ENCODE measurements at places on chromosomes 16 and 17.

- no peak for DNase-seq
These were observed 90.9 kb upstream of the PLCG2 start for GRCh38 chr16:81688182-81688581.

DNA sequence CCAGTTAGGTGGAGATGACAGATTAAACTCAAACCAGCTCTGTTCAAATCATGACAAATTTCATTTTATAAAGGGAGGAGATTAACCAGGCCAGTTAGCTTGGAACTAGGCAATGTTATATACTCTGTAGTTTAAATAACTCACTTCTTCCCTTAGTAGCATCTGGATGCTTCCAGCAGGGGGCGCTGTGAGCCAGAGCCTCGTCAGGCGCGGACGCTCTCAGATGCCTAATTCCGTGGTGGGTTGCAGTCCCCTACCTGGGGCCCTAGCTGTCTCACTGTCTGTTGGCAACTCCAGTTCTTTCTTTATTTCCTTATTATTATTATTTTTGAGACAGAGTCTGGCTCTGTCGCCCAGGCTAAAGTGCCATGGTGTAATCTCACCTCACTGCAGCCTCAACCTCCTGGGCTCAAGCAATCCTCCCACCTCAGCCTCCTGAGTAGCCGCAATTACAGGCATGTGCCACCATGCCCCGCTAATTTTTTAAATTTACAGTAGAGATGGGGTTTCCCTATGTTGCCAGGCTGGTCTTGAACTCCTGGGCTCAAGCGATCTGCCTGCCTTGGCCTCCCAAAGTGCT, 17.3 kb upstream of the WFDC1 start:
- DNase-seq, result peak; percentile 37

- DNase-seq, result no peak
These were observed 45.1 kb upstream of the ZC3H18 start for GRCh38 chr16:88524973-88525662.

- DNase-seq, result no peak
These were observed 183.0 kb downstream of the RAB11FIP4 start for GRCh38 chr17:31574458-31574857.

DNA sequence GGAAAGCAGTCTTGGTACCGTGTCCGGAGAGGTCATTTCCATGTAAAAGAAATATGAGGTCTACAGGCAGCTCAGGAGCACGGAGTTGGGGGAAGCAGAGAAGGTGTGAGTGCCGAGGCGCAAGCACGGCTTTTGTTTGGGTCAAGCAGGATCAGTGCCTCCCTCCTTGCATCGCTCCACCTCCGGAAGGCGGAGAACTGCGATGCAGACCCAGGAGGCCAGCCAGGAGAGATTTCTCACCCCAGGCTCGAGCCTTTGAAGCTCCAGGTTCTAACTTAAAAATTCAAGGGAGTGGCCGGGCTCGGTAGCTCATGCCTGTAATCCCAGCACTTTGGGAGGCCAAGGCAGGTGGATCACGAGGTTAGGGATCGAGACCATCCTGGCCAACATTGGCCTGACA, 25.0 kb downstream of the NAA60 start:
- no peak for DNase-seq

GRCh38 chr17:83115832-83116231, 36.4 kb downstream of the METRNL start:
- DNase-seq, result no peak

- DNase-seq, result no peak
These were observed 223.0 kb downstream of the TANC2 start for GRCh38 chr17:63189082-63189481.

DNA sequence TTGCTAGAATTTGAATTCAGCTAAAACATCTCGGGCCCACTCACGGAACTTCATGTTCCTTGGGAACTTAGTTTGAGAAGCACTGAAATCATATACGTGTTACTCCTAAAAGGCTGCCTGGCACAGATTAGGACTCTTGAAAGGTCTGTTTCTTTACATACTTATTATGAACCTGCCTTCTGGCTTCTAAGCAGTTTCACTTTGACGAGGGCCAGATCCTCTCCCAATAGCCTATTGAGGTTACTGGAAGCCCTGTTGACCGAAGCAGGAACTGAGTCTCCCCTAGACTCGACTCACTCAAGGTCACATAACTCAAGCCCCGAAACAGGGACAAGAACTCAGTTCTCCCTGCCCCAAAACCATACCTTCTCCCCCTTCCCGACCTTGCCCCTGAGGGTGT, 121.9 kb upstream of the PLCG2 start:
- DNase-seq, result no peak

- DNase-seq, result no peak
These were observed 64.8 kb upstream of the AMZ2 start for GRCh38 chr17:68182940-68183551.

- no peak for DNase-seq
These were observed 1.3 kb downstream of the GSPT1 start for GRCh38 chr16:11914210-11915113.

GRCh38 chr16:66508248-66508913, 41.5 kb downstream of the TK2 start:
- no peak for DNase-seq

GRCh38 chr16:10812312-10813098, 6.1 kb downstream of the TVP23A start:
- no peak for DNase-seq

DNA sequence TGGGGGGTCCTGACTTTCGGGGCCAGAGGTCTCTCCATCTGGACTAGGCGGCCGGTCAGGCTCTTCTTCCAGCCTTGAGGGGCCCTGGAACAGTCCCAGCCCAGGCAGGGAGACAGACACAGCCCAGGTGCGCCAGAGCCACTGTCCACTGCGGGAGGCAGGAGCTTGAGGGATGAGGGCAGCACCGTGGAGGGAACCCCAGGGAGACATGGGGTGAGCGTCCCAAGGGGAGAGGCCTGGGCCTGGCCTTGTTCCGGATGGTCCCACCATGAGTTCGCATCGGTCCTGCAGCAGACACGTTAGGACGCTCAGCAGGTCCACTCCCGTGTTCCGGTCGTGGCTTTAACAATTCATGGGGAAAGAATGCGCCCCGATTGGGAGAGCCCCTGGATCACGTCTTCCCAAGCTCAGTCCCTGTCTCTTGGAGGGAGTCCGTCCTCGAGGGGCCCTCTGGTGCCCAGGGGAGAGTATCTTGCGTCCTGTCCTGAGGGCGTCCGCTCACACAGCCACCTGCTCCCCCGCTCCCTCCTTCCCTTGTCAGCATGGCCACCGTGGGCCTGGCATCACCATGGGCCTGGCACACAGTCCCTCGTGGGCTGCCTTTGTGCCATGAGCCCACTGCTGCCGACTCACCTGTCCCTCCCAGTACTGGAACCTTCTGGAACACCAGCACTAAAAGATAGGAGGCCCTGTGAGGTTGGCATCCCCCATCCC, 6.7 kb upstream of the NUDT16L1 start:
- DNase-seq, result no peak

DNA sequence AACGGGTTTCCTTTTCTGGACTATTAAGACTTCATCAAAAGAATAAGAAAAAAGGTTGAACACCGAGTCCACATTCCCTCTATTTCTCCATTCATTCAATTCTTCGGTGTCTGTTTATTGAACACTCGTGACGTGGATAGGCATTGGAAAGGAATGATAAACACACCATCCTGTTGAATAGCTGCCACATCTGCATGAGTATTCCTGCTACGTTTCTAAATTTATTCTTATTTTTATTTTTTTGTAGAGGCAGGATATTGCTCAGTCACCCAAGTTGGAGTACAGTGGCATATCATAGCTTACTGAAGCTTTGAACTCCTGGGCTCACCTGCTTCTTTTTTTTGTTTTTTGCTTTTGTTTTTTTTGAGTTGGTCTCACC, 80.8 kb upstream of the CIBAR2 start:
- no peak for DNase-seq

DNA sequence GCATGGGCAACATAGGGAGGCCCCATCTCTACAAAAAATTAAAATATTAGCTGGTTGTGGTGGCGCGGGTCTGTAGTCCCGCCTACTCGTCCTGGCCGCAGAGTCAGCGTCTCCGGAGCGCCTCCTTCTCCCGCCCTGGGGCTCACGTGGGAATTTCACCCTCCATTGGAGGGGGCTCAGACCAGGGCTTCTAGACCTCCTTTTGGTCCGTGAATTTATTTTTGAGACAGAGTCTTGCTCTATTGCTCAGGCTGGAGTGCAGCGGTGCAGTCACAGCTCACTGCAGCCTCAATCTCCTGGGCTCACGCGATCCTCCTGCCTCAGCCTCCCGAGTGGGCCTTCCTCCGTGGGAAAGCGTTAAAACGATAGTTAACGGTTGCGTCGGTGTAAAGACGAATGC, 394 bp upstream of the NME4 start:
- peak; percentile 67 for DNase-seq

- DNase-seq, result no peak
These were observed 227.3 kb downstream of the WWOX start for GRCh38 chr16:78326731-78327130.

DNA sequence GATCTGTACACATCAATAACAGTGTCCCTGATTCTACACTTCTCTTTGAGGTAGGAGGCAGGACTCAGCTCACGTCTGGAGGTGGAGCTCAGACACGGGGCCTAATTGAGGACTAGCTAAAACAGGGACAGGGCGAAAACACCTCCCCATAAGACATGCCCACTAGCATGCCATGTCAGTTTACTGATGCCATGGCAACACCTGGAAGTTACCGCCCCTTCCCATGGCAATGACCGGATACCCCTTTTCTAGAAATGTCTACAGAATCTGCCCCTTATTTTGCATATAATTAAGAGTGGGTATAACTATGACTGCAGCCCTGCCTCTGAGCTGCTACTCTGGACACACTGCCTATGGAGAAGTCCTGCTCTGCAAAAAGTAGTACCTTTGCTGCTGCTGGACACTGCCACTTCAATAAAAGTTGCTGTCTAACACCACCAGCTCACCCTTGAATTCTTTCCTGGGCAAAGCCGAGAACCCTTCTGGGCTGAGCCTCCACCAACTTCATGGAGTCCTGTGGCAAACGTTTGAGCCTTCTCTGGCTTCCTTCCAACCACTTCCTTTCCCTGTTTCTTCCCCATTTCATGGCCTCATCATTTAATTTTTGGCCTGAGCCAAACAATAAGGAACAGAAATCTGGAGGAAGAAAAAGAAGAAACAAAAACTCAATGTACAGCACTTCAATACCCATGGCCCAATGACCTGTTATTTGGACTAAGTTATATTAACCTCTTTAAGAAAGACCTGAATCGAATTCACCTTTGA, 21.0 kb downstream of the PHB1 start:
- no peak for DNase-seq

- DNase-seq, result no peak
These were observed 80.8 kb upstream of the DYNLRB2 start for GRCh38 chr16:80459966-80460365.

DNA sequence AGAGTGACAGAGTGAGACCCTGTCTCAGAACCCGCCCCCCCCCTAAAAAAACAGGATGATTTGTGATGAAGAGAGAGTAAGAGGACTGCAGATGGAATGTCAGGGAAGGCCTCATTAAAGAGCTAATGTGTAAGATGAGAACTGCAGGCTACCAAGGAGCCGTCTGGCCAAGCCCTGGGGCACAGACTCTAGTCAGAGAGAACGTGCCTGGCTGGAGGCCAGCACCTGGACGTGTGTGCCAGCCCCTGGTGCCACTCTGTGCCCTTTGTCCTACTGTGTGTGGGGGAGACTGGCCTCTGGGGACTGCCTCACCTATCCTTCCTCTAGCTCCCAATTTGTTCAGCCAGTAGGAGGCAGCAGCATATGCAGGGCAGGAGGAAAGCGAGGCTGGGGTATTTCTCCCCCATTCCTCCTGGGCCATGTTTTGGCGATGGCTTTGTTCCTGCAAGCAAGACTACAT, 37.1 kb downstream of the KNOP1 start:
- DNase-seq, result no peak

GRCh38 chr17:12664894-12665262, 812 bp upstream of the MYOCD start:
- DNase-seq, result no peak

Data from HL-60 (cell line).